Activated CD8-positive, alpha-beta memory T cell treated with anti-CD3 and anti-CD28 coated beads for 4 hours (primary cell): ENCODE measurements at places on chromosomes 4 and X.

DNA sequence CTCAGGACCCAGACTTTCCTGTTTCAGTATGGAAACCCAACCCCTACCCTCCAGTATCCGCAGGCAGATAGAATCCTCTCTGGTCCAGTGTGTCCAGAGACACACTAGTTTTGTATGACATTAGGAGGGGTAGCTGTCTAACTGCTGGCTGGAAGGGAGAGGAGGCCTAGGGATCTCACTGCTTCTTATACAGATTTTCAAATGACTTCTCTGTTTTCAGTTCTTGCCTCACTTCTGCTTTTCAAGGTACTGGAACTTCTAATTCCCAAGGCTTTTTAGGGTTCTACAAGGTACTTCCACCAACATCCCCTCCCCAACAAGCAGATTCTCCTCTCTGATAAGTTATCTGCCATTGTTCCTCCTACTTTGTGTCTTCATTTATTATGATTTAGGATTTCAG is 6.1 kb downstream of the SGCB start:
- DNase-seq: no peak

GRCh38 chr4:14871676-14872430 is 130.4 kb upstream of the CPEB2 start:
- no peak for DNase-seq

DNA sequence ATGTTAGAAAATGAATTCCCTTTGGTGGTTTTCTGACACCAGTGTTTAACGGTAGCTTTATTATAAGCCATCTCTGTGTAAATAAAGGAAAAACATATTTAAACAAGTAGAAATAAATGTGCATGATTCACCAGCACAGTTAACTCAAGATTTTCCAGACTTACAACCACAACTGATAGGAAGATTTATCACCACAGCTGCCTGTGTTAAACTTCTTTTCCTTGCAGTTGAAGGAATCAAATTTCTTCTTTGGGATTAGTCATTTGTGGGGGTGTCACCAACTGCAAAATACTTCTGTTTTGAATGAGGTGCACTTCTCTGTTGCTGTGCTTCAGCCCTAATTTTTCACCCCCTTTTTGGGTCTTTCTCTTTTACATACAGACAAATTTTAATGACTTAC is 128.1 kb upstream of the STK26 start:
- DNase-seq: no peak

DNA sequence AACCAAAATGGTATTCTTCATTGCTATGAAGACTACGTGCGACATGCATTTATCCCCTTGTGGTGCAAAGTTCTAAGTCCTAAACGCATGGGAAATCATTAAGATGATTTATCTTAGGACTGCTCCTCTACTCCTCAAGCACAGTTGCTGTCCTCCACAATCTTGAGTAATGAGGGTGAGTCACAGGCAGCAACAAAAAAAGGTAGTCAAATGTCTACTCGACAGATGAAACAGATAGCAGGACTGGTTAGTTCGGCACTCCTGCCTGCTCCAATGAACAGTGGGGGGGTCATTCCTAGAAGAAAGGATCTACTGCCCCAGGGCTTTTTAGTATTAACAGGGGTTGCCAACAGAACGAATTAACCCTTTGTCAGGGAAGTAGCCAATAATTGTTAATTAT is 233.7 kb upstream of the FGF13 start:
- DNase-seq: no peak

- no peak for DNase-seq
Observed at GRCh38 chr4:86334020-86334750, 25.7 kb downstream of the MAPK10 start.

DNA sequence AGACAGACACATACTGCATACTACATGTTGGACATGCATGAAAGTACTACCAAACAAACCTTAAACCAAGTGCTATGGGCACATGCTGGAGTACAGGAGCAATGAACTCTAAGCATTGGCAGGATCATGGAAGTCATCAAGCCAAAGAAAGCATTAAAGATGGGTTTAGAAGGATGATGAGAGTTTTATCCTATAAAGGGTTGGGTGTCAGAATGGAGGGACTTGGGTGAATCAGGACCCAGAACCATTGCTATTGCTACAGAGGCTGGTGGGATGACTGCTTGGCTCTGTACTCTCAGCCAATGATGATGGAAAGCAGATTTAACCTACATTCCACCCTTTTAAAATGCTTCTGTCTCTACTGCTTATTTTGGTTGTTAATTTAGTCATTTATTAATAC is 233.9 kb upstream of the EDA2R start:
- DNase-seq: no peak

DNA sequence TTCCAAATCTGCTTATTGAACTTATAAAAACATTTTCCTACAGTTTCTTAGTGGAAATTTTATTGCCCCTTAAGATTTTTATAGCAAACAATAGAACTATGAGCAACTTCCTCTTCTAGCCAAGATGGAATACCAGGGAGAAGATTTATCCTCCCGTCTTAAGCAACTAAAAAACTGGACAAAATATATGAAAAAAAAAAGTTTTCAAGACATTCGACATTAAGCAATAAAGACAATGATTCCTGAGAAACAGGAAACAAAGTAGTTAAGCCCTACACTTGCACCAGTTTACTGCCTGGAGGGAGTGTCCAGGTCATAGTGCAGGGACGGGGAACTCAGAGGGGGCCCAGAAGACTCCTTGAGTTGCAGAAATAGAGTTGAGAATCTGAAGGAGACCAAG is 516.1 kb upstream of the DIPK2B start:
- DNase-seq: no peak

DNA sequence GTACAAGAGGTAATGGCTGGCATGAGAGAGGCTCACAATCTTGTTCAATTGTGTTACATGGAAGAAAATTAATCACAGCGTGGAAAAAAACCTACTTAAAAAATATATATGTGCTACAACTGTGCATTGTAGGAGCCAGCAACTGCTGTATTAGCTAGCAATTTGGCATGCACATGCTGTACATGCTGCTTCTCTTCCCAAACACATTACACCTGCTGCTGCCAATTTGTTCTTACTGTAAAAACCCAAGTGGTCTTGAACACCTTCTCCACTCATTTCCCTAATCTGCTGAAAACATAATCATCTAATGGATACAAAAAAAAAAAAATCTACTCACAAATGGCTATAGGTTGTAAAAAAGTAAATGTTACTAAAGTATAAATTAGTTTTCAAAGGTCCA is 264.2 kb downstream of the INPP4B start:
- no peak for DNase-seq

- no peak for DNase-seq
Observed at GRCh38 chr4:47642985-47643760, 158.1 kb downstream of the ATP10D start.

DNA sequence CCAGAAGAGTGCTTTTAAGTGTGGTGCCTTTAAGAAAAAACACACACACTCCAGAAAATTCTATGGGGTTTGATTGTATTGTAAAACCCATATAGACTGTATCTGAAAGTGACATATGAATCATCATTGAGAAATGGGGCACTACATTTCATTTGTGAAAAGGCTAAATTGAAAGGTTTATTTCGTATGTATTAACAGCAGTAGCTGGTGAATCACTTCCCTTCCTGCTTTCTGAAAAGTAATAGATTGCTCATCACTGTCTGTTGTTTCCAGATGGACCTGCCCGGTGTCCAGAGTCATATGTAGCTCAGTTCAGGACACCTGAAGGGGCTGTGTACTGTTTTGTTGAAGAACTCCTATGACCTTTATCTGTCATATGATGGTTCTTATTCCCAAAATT is 28.1 kb upstream of the HPRT1 start:
- DNase-seq: no peak

GRCh38 chr4:2861631-2862436 is 18.2 kb downstream of the ADD1 start:
- DNase-seq: no peak

DNA sequence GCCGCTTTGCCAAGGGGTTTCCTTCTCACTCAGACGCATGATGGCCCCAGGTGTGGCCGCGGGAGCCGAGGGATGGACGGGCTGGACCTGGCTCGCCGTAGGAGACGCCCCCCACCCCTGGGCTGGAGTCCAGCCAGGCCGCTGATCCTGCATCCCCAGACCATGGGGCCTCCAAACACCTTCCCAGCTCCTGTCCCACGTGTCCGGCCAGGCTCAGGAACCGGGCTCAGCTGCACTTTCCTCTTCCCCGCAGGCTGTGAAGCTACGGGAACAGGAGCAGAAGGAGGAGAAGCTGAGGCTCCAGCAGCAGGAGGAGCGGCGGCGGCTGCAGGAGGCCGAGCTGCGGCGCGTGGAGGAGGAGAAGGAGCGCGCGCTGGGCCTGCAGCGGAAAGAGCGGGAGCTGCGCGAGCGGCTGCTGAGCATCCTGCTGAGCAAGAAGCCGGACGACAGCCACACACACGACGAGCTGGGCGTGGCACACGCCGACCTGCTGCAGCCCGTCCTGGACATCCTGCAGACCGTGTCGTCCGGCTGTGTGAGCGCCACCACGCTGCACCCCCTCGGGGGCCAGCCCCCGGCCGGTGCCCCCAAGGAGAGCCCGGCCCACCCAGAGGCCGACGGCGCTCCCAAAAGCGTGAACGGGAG is 9.1 kb downstream of the AKAP17A start:
- no peak for DNase-seq

DNA sequence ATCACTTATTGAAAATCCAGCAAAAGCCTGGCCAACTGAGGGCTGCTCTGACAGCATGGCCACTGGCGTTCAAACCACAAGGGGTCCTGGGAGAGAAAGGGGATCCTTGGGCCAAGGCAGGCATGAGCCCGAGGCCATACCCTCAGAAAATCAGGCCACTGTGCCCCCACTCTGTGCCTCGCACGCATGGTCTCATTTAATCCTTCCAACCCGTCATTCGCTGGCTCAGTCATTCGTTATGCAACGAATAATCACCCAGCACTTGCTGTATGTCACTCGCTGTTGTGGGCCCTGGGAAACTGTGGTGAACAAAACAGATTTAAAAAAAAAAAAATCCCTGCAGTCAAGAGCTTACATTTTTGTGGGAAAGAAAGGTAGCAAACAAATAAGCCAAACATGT is 112.7 kb downstream of the BCOR start:
- no peak for DNase-seq

- DNase-seq: no peak
Observed at GRCh38 chr4:183808097-183808456, 97.0 kb upstream of the STOX2 start.

GRCh38 chr4:107755841-107756356 is 35.9 kb upstream of the PAPSS1 start:
- DNase-seq: no peak

GRCh38 chrX:39720945-39721344 is 376.8 kb downstream of the BCOR start:
- no peak for DNase-seq

DNA sequence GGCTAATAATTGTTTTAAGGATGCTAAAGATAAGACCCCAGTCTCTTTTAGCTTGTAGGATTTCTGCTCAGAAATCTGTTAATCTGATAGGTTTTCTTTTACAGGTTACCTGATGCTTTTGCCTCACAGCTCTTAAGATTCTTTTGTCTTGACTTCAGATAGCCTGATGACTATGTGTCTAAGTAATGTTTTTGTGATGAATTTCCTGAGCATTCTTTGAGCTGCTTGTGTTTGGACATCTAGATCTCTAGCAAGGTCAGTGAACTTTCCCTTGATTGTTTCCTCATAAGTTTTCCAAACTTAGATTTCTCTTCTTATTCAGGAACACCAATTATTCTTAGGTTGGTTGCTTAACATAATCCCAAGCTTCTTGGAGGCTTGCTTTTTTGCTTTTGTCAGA is 104.1 kb downstream of the ZNF518B start:
- DNase-seq: no peak

- no peak for DNase-seq
Observed at GRCh38 chr4:152480326-152480725, 55.6 kb downstream of the FBXW7 start.

- DNase-seq: no peak
Observed at GRCh38 chr4:127604949-127605709, 27.6 kb upstream of the INTU start.

DNA sequence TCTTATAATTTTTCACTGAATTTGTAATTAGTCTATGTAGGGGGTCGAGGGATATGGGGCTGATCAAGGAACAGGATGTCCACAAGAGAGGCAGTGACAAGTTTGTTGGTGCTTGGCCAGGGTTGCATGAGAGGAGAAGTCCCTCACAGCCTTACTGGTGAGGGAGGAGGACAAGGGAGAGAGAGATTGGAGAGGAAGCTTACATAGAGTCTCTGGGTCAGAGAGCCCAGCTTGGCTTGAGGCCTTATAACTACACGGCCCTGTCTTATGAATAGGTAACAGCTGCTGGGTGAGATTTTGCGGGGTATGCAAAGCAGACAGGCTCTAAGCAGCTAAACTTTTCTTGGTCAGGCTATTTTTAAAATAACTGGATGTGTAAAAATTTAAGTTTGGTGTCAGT is 37.9 kb upstream of the OTUD4 start:
- no peak for DNase-seq

GRCh38 chr4:20646287-20646686 is 54.0 kb upstream of the PACRGL start:
- DNase-seq: no peak

- no peak for DNase-seq
Observed at GRCh38 chrX:72382202-72382595, 76.5 kb upstream of the CITED1 start.

GRCh38 chr4:173699841-173700475 is 169.9 kb upstream of the HAND2 start:
- no peak for DNase-seq

DNA sequence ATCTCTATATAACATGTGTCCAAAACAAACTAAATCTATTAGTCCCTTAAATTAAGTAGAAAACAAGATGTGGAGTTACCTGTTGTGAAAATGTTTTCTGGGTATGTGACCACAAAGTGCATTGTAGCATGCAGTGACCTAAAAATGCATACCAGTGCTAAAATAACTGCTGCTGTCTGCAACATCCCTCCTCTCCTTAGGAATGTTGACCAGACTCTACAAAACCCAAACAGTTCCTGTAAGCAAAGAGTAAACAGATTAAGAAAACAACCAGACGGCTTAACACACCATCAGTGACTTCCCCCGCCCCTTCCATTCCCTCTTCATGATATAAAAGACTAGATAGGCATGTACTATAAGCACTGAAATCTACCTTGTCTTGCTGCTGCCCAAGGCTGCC is 15.8 kb upstream of the RAB33B start:
- no peak for DNase-seq

DNA sequence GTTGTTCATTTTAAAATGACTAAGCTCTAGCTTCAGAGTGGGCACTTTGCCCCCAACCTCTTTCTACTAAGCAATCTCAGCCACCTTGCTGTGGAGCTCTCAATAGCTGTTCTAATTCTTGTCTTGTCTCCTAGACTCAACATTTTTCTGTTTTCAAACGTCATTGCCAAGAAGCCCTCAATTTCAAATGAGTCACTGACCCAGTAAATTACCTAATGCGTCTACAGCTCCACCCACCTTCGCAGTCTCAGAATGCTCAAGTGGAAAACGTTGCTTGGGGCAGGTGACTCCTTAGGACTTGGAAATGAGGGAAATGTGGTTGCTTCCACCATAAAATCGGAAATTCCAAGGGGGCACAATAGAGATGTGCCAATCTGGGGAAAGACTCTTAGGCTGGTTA is 59.0 kb downstream of the ING2 start:
- no peak for DNase-seq
